ENCODE measurements at places on chromosomes 3 and 15.

DNA sequence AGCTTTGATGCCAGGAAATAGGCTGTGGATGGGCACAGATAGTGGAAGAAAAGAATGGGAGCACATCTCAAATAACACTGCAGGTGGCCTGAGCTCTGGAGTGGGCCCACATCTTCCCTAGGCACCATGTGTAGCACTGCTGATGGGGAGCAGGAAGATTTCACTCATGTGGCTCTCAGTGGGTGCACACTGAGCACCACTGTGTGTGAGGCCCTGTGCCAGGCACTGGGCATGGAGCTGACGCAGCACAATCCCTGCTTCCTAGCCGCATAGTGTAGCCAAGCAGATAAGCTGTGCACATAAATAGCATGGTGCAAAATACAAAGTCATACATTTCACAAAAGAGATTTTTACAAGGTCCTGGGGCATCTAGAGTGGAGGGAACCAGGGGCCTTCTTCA lies 101.6 kb downstream of the MOBP start:
- no peak for DNase-seq

DNA sequence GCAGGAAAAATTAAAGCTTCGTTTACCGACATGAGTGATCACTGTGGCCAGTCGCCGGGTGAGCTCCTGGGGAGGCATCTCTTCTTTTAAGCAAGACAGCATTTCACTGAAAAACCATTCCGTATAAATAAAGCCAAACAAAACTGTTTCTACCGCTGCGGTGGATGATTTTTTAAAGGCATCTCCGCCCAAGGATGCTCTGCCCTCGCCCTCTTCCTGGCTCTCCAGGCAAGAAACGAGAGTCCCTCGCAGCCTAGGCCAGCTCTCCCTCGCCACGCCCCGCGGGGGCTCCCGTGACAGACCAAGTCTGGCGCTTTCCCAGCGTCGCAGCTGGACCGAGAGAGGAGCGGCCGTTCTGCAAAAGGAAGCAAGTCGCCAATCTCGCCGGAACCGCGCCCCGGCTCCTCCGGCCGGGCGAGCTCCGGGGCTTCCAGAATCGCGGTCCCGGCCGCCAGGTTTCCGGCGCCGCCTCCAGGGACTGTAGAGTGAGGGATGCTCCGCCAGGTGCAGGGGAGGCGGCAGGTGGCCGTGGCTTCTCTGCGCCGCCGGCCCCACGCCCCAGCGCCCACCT lies 458 bp downstream of the MCF2L2 start:
- DNase-seq = no peak

- DNase-seq = no peak
Measured at GRCh38 chr3:46536758-46537157, 29.3 kb downstream of the LRRC2 start.

DNA sequence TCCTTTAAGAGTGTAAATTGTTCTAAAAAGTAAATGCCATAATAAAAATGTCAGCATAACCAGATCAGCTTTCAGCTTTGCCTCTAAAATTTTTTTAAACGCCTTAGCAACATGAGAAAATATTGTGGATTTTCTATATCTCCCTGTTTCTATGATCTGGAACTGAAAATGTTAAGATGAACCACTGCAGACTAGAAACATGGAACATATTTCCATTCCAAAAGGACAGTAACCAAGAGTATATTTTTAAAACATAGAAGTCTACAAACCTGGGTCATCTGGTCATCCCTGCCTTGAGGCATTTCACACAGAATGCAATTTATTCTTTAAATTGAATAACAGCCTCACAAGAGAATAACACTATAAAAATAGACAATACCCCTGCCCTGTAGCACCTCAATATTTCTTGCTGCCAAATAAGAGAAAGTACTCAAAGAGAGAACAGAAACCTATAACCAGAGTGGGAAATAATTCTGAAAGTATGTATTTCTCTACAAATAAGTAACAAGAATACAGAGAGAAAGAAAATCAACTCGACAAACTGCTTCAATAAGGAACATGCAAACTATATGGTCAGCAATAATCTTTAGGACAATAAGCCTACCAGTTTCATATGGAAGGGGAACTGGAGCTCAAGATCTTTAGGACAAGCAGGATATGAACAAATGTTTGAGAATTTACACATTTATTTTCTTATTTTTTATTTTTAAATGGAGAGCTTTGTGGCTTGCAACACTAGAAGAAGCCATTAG lies 949.0 kb downstream of the EPHA3 start:
- no peak for DNase-seq

- no peak for DNase-seq
Measured at GRCh38 chr15:90681480-90681879, 35.7 kb upstream of the BLM start.

DNA sequence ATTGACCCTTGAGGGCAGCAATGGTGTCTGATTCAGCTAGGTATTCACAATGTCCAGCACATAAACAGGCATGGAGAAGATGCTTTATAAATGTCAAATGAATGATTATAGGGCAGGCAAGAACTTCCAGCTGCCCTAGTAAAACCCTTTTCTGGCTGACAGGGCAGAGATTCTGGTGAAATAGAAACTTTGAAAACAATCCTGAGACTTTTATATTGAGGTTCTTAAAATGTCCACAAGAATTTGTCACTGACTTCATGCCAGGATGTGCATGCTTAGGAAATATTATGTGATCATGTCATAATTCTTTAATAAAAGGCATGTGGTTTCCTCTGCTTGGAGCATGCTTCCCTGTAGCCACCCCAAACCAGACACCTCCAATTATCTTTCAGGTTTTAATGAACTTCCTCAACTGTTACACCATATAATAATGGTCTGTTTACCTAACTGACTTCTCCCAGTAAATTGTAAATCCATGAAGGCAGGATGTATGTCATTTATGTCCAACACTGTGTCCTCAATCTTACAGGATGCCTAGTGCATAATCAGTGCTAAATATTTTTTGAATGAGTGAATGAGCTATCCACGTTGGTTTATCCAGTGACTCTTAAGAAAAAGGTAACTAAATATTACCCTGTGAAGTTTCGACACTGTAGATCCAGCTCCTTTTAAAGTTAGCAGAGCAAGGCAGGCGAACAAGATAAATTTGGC lies 43.4 kb upstream of the CLRN1 start:
- no peak for DNase-seq

DNA sequence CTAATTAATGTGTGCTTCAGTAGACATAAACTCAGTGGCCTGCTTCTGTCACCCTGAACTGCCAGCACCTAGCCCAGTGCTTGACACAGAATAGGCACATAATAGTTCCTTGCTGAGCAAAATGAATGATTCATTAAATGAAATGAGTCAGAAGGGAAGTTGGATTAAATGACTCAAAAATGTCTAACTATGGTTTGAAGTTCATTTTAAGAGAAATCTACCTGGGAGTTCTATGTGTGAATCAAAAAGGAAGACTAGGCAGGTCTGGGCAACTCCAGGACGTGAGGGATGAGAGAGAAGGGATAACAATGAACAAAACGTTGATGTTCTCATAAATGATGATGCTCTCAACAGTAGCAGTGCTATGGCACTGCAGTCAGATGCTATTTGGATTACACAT lies 175.0 kb downstream of the CFAP20DC start:
- no peak for DNase-seq

DNA sequence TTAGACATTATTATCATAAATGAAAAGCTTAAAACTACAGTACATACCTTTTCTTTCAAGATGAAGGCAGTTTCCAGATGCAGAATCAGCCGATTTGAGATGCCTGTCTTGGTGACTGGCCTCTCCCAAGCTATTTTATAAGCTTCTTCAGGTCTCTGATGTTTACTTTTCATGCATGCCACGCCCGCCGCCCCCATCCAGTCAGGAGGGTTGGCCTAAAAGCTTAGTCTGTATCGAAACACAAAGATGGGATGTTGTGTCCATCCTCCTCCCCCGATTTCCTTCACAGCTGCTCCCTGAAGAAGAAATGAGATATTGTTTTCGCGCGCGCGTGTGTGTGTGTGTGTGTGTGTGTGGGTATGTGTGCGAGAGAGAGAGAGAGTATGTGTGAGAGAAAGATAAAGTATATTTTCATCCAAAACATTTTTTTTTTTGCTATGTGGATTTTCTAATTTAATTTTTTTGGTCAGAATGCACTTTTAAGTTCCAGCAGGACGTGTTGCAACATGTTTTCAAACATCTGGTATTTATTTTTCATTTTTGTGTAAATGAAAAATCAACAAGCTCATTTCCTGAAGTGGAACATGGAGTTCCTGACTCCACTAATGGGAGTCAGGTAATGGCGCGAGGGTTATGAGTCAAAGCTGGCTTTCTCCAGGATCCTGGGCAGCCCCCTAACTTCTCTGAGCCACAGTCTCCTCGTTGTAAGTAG lies at the start of gene APOD:
APOD (minus strand) TSS at position 110 of the 712 bp plus-strand sequence. CDS start 4,479 bp downstream, outside the sequence.
- no peak for DNase-seq

DNA sequence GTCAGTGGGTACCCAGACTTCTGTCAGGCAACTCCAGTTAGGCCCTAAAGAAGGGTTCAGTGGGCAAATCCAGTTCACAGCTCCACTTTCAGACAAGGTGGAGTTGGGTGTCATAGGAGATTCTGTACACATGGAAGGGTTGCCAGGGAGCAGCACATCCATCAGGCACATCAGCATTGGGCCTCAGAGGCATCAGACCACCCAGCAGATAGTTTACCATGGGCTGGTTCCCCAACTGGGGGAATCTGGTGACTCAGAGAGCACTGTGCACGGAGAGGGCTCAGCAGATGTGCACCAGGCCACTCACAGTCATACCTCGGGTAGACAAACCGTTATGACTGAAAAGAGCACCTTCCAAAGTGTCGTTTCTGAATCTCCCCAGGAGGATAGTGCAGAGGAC lies 27.2 kb downstream of the SYNM start:
- no peak for DNase-seq

DNA sequence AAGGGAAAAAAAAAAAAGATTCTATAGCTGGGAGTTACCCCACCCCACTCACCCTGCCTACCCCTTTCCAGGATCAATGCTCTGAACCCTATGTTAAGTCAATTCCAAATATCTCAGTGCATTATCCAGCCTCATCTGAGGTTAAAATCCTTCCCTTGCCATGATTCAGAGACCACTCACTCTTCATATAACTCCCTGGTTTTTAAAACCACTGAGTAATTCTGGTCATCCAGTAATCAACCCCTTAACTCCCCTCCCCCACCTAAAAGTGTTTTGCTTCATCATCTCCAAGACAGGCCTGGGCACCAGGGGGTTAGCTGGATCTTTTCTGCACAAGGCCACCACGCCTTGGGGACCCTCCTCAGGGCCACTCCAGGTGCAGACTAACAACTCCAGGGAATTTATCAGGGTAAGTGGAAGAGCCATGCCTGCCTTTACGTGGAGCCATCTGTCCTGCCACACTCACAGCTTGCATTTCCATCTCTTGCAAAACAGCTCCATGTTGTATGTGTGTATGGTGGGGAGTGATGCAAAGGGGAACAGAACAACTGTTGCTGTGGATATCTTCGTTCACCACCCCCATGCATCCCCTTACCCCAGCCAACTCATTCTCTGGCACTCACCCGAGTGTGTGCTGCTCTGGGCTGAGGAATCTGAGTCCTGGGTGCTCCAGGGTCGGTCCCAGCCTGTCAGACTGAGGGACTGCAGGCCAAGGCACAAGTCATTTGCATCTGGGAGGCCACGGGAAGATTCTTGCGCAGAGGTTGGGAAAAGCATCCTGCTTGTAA lies 30.7 kb upstream of the RPS17 start:
- no peak for DNase-seq

DNA sequence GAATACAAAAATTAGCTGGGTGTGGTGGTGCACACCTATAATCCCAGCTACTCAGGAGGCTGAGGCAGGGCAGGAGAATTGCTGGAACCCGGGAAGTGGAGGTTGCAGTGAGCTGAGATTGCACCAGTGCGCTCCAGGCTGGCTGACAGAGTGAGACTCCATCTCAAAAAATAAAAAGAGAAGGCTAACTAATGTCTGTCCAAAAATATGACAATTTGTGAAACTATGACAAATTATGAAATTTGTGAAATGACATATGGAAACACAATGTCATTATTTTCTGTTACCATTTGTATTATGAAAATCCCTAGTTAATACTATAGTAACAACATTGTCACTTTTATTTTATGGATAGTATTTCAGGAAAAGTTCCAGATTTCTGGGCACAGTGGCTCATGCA lies 1306.3 kb upstream of the EPHA6 start:
- DNase-seq = no peak

DNA sequence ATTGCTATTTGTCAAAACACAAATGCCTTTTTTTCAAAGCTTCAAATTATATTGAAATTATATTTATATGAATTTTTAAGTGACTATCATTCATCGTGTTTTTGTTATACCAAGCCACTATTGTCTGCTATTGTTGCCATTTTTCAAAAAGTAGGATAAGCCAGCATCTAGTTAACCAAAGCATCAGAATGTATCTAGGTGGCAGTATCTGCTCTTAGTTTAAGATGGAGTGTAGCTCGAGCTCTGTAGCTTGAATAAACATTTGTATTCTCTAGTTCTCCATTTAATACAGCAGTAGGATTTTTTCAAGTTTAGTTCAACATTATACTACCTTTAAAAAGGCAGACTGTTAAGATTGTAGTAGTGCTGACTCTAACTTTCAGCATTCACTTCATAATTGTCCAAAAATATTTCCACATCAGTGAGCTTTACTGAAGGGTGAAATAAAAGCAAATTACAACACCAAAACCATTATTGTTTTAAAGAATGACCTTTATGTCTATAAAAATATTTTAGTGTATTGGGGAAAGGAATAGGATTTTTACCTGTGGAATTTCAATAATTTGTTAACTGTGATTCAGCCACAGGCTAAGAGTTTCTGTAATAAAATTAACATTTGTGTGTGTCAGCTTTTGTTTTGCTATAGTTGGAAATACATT lies 19.6 kb upstream of the C15orf61 start:
- DNase-seq = no peak

- no peak for DNase-seq
Measured at GRCh38 chr3:189355481-189356201, 183.9 kb downstream of the TPRG1 start.

GRCh38 chr3:127784865-127785710 lies 37.2 kb downstream of the MGLL start:
- DNase-seq = no peak

DNA sequence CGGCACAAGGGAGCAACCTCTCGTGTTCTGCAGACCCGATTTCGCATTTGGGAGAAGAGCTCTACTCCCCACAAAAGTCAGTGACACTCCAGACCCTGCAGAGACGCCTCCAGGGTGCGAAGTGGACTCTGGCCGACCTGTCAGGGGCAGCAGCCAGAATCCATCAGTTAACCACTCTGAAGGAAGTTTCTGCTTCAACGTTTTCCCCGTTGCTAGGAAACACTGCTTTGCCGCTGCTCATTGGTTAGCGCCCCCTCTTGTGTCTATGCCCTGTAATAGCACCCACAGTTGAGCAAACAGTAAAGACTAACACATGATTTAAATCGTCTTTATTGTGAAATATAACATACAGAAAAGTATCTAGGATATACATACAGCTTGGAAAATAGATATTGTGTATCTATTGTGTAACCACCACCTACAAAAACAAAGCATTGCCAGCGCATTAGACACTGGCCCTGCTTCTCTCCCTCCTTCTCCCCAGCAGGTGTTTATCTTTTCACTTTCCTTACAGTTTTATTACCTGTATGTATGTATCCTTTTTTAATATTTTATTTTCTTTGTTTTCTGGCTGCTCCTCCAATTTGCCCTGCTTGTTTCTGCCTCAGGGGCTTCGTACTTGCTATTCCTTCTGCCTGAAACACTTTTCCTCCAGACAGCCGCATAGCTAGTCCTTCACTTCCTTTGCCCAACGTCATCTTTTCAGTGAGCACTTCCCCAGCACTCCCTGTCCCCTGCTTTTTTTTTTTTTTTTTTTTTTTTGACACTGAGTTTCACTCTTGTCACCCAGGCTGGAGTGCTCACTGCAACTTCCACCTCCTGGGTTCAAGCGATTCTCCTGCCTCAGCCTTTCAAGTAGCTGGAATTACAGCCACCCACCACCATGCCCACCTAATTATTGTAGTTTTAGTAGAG lies 38.8 kb downstream of the TMEM40 start:
- DNase-seq = peak; percentile 91
